ENCODE measurements at places on chromosomes 13 and 19.

DNA sequence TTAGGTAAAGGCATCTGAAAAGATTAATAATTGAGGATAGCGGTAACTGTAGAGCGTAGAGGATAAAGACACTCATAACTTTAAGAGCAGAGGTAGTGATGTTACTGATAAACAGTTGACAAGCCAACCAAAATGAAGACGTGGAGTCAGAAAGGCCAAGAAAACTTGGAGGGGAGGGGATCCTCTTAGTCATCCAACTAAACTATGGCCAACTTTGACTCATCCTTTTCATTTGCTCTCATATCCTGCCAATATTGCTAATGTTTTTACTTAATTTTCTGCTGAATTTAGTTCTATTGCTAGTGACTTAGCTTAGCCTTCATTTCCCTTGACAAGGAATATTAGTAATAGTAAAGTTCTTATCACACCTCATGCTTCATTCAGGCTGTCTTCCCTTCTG lies 13.4 kb downstream of the ITGBL1 start:
- no peak for DNase-seq

GRCh38 chr13:32904266-32904665 lies 112.0 kb upstream of the KL start:
- no peak for DNase-seq

GRCh38 chr19:13033244-13033643 lies 38.0 kb downstream of the NFIX start:
- DNase-seq = no peak

- DNase-seq = no peak
Measured at GRCh38 chr19:3483226-3483628, at the start of gene SMIM44. TSS of gene SMIM44 (minus strand) at chr19:3483441. CDS start at chr19:3483403, 38 bp downstream.

DNA sequence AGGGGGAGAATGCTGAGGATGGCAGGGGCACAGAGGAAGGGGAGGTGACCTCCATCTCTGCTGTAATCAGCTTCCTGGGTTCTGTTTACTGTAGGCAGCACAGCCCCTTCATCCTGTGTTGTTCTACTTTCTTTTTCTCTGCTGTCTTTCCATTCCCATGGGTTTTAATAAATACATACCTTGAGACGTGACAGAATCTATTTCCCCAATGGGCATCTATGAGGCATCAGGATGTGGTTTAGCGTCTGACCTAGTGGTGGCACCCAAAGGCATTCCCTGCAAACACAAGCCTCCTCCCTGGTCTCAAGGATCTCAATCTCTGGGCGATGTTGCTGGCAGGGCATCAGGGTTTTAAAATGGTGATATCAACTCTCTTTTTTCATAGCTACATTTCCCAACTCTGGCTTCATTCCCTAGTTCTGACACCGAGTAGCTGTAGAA lies 60.8 kb downstream of the ALOX5AP start:
- DNase-seq = no peak

- peak; percentile 4 for DNase-seq
Measured at GRCh38 chr13:33017323-33017929, 1.2 kb downstream of the KL start.

DNA sequence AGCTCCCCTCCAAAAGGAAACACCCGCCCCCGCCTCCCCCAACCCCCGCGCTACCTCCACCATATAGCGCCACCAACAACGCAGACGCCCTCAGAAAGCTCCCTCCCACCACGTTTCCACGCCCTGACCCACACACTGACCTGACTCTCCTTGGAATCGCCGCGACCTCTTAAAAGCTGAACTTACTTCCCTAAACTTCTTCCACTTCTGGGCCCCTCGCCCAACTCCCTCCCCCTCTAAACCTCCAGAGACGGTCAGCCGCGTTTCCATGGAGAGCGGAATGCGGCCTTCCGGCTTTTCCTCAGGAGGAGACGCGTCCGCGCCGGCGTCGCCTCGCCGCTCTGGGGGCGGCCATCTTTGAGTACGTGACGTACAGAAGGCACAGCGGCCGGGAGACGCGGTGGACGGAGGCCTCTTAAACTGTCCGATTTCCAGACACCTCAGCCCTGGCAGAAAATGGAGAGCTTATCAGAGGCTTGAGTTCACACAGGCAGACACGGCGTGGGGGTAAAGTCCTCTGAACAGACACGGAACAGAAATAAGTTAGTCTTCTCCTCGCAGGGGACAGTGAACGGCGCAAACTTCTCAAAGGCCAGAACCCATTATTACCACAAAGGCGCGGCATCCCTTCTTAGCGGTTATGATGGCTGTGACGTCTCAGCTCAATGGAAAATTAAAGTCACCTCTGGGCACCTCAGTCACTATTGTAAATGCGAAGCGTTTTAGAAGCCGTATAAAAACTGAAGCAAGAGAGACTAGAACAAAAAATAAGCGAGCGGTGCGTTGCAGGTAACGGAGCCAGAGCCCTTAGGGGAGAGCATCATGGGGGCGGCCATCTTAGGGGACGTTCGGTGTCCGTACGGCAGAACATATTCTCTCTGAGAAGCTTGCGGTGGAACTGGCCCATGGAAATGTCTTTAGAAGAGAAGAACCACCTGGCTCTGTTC lies at the start of gene ZNF432:
ZNF432 (minus strand) TSS at position 284 of the 947 bp plus-strand sequence. CDS start 1,970 bp downstream, outside the sequence.
- DNase-seq = peak; percentile 80

DNA sequence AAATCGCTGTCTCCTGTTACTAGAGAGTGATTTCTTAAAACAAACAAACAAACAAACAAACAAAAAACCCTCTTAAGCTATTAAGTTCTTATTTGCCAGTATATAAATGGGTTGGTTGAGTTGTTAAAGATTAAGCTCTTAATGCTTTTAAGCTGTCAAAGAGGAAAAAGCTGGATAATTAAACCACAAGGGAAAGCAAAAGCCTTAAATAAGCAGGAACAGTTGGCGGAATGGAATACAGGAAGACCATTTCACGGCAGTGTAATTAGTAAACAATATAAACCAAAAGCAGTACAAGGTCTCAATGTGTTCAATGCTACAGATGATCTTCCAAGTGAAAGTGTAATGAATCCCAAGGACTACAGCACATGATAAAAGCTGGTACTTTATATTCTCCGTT lies 32.2 kb upstream of the GGACT start:
- DNase-seq = no peak

DNA sequence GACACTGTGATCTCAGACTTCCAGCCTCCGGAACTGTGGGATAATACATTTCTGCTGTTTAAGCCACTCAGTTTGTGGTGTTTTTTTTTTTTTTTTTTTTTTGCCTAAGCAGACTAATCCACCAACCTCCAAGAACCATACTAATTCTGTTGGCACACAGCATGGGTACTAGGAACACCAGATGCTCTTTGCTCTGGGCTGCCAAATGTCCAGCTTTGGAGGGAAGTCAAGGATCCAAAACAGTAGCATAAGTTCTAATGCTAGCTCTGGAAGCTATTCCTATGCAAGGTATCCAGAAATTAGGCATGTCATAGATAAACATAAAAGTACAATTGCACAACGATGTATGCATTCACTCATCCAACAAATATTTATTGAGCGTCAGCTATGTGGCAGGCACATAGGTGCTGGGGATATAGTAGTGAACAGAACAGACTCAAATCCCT lies 64.5 kb upstream of the WDFY2 start:
- DNase-seq = no peak

DNA sequence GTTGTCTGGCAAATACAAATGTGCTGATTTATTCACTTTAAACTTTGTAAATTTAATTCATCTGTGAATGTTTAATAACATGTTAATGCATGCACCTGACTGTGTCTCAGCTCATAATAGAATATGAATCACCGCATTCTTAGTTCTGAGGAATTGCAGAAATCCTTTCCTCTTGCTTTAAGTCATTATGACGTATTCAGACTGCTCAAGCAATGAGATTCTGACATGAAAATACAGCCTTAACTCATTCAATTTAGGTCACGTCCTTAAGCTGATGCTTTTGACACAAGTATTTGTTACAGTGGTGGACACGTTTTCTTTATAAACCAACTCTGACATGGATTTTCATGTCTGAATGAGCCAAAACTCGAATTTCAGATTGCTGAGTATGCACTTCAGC lies 541.0 kb upstream of the KLF12 start:
- DNase-seq = no peak

- DNase-seq = no peak
Measured at GRCh38 chr13:87172166-87172835, 498.9 kb upstream of the SLITRK5 start.

GRCh38 chr13:112616586-112617362 lies 28.8 kb upstream of the TUBGCP3 start:
- peak; percentile 11 for DNase-seq

GRCh38 chr19:51687791-51688670 lies 5.1 kb upstream of the SPACA6 start:
- no peak for DNase-seq

DNA sequence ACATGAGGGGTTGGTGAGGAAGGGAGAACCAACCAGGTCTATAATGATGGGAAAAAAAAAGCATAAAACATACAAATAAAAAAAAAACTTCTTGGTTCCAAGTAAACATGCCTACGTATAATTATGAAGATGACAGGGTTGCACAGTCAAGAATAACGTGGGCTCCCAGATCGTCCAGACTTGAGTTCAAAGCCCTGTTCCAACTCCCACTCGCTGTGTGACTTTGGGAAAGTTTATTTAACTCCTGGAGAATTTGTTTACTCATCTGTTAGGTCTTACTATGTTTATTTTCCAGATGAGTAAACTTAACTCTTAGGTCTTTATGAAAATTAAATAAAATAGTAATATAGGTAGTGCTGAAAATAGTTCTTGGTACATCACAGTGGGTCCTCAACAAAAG lies 13.8 kb downstream of the STARD13 start:
- no peak for DNase-seq

GRCh38 chr19:5547881-5548280 lies 19.9 kb downstream of the TINCR start:
- no peak for DNase-seq

DNA sequence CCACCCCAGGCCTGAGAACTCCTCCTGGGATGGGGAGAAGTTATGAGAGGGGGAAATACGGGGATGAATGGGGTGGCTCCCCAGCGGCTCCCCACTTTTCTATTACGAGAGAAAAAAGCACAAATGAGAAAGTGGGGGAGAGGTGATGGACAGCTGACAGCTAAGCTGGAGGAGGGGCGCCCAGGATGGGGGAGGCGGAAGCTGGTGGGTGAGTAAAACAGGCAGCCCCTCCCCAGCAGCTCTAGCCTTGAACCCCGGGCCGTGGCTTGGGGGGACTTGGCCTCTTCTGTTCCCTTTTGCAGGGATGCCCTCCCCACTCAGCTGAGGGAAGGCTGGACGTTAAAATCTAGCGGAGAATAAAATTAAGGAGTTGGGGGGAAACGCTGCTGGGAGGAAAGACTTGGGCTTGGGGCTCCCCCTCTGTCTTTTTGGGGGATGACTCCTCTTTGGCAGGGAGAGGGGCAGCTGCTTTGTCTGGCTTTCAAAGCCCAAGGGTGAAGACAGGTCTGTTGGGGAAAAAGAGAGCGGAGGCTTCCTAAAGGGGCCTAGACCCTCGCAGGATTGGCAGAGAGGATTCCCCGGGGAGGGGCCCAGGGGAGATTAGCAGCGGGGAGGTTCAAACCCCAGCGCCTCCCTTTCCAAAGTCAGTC lies 1.4 kb upstream of the SAMD1 start:
- peak; percentile 49 for DNase-seq

DNA sequence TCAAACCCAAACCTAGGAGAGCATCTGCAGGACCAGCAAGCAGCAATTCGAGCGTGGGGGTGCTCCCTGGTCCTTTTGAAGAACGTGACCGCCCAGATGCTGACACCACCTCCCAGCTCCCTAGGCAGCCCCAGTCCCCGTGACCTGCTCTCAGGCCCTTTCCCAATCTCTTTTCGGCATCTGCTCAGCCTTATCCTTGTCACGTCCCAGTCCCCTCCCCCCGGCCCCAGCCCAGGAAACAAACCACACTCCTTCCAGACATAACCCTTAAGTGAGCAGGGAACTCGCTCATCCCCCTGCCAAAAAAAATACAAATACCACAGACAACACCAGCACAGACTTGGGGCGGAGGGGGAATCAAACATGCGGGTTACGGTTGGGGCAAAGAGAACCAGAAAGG lies 3.3 kb downstream of the MLLT1 start:
- no peak for DNase-seq

DNA sequence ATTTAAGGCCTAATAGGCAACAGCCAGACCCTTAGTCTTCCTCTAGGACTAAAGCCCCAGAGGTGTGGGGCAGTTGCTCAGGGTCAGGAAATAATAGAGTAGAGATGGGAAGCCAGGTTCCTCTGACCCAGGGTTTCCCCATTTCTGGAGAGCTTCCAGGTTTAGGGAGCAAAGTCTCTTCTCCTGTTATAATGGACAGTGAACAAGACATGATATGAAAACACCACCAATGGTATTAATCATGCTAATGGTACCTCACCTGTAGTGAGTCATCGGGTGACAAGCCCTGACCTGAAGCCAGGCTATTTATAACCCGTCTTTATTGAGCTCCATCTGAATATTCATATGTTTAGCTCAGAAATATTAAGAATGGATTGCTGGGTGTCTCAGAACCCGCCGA lies 24.6 kb downstream of the BICRA start:
- DNase-seq = no peak

DNA sequence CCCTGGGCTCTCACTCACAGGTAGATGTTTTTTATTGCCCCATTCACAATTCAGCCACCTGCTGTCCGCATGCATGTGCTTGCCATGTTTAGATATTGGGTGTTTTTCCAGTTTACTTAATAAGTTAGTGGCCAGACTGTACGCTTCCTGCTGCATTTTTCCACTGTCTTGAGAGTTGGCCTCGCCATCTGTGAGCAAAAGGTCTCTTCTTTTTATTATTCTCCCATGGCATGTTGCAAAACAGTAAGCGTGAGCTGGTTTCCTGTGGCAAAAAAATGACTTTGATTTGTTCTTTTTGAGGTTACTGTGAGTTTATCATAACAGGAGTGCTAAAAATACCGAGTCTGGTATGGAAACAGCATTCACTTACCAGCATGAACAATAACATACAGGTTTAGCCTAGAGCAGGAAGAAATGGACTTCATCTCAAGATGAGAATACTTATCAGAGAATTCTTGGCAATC lies 46.0 kb downstream of the SAE1 start:
- no peak for DNase-seq

GRCh38 chr19:6970443-6970842 lies 50.8 kb downstream of the MBD3L2B start:
- DNase-seq = no peak

DNA sequence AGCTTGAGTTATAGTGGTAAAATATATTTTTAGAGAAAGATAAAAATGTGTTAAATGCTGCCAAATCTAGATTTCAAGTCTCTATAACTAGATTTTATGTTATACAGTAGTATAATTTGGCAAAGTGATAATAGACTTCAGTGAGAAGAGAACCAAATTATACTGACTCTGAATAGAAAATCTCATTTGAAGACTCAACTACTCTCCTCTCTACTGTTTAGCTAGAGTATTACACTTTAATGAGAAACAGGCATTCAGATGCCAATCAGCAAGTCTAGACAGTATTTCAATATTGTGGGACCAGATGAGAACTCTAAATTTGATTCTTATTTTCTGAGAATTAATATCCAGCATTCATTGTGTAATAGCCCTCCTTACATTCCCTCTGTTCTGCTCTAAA lies 311.2 kb downstream of the SLITRK5 start:
- no peak for DNase-seq
